ENCODE measurements at places on chromosomes 7 and 10.
A peak's percentile ranks its signal among the peaks of the same experiment; 100 is the strongest.

DNA sequence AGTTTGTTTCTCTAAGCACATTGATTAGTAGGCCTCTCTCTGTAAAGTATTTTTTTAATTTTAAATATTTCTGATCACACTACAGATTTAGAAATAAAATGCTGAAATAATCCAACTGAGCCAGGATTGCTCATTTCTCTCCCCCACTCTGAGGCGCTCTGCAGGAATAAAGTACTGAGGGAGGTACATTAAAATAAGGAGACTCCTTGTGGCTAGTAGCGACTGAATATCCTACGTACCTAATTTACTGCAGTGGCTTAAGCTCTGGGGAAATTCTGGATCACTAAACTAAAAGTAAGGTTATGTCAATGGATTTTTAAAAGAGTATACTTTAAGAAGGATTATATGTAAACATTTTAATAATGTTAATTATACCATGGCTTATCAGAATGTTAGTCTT is 75.2 kb downstream of the RTKN2 start:
- DNase-seq, result no peak

DNA sequence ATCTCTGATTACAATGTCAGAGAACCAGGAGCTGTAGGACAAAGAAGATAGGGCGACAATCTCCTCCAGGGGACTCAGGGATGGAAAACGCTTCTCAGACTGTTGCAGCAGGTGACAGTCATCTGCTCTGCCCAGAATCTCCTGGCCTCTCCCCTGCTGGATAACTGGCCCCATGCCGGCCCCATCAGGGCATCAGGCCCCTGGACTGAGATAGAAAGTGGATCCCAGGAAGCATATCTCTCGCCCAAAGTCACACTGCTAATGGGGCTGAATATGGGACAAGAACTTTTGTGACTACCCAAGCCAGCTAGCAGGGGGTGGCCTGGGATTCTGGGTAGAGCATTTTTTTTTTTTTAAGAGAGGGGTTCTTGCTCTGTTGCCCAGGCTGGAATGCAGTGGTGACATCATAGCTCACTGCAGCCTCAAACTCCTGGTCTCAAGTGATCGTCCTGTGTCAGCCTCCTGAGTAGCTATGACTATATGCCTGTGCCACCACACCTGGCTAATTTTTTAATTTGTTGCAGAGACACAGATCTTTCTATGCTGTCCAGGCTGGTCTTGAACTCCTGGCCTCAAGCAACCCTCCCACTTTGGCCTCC is 20.5 kb upstream of the MLXIPL start:
- DNase-seq, result no peak

DNA sequence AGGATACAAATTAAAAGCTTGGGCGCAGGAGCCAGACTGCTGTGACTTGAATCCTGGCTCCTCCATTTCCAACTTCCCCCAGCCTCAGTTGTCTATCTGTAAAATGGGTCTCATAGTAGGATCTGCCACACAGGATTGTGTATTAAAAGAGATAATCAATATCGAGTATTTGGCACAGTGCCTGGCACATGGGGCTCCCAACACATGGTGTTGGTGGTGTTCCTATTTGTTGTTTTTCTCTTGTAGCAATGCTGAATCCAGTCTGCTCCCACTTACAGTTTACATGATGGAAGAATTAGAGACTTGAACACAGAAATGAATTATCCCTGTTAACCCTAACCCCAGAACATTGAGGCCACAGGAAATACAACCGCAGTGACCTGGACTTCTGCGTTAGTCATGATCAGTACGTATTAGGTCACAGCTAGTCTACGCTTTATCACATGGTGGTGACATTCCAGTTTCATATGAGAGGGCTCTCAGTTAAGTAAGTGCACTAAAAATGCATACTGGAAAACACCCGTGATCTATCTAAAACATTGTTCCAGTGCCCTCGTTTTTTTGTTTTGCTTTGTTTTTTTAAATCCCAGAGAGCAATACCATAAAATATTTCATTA is 169.5 kb upstream of the KLF14 start:
- DNase-seq, result peak; percentile 11

GRCh38 chr10:125037145-125037877 is 95.4 kb downstream of the ZRANB1 start:
- no peak for DNase-seq

DNA sequence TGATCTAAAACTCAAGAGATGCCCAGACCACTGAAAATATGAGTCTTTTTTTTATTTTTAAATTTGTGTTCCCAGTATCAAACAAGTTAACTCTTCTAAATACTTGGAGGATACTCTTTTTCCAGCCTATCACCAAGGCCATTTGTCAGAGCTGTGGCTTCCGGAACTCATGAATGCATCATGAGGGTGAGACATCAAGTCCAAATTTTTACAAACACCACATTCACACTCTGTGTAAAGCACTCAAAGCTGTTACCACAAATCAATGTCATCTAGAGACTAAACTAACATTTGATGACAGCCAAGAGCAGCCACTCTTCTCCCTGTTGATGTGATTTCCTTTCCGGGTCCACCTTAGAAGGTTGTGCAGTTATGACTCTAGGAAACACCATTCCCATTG is 43.8 kb upstream of the ARID5B start:
- no peak for DNase-seq

- no peak for DNase-seq
These were observed 74.4 kb downstream of the RAB11FIP2 start for GRCh38 chr10:117972168-117972837.

GRCh38 chr10:16586358-16587138 is 64.9 kb upstream of the C1QL3 start:
- DNase-seq, result no peak
